Inflammatory macrophage treated with lipopolysaccharide for 4 hours (primary cell): ENCODE measurements at places on chromosomes 11 and 22.

- DNase-seq, result no peak
Measured at GRCh38 chr11:111063726-111064517, 181.6 kb upstream of the POU2AF2 start.

DNA sequence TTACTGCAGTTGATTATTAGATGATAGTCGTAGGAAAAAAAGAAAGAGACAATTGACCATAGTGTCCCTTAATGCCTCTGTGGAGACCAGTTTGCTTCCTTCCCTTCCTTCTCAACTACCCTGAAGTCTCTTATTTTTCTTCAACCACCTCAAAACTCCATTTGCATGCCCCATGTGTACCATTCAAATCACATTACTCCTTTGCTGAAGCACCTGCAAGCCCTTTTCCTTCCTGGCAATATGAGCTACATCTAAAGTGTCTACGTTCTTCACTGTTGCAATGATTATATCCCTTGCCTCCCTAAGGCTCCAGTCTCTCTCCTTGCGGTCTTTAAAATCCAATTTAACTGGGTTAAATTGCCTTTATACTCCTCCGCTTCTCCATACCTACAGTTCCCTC lies 867.4 kb upstream of the API5 start:
- DNase-seq, result no peak

- DNase-seq, result peak; percentile 32
Measured at GRCh38 chr11:17063171-17064002, 14.1 kb downstream of the RPS13 start.

- DNase-seq, result no peak
Measured at GRCh38 chr11:87589082-87589481, 551.3 kb downstream of the TMEM135 start.

- no peak for DNase-seq
Measured at GRCh38 chr11:19895776-19896175, 183.1 kb downstream of the NAV2 start.

DNA sequence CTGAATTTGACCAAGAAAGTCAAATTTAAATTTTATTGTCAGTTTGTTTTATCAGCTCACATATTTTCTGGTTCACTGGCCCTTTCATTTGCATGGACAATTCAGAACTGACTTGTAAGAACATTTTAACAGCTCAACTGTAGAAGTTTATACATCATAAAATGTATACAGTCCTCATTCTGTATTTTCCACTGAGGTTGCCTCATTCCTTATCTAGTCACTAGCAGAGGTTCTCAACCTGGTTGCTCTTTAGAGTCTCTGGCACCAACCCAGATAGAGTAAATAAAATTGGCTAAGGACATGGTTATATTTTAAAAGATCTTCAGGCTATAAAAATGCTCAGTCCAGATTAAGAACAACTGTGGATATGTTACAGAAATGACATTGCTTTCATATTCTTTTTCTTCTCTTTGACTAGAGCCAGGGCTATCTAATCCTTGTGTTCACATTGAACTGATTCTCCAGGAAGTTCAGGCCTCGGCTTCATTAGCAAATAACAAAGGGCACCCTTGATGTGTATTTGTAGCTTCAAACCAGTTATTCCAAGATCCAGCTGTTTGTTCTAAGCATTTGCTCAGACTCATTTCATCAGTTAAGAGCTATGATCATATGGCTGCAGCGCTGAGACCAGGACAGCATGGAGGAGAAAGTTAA lies 782.5 kb downstream of the ETS1 start:
- DNase-seq, result no peak

GRCh38 chr11:79336797-79337517 lies 103.9 kb downstream of the TENM4 start:
- no peak for DNase-seq

DNA sequence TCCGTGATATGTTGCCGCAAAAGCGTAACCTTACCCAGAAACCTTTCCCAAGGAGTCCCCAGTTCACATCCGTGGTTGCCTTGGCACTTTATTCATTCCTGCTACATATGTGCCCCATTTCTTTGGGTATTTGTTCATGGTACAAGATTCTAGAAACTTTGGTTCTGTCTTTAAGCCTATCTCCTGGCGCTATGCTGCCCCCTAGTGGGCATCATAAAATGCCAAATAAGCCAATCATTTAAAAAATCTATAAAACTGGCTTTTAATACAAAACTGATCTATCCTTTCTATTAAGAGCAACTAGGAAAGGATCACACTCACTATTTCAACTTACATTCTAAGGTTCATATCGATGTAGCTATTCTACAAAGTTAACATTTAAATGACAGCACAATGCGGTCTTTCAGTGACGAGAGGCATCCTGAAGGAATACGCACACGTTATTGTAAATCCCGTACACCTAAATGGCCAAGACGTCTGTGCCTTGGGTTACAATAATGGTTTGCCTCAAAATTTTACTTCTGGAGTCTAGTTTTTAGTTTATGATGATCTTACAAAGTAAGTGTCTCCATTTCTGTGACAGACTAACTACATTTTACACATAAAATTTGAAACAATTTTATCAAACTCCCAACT lies 16.2 kb downstream of the PIWIL3 start:
- peak; percentile 45 for DNase-seq

- no peak for DNase-seq
Measured at GRCh38 chr11:106031936-106032335, 9.9 kb upstream of the MSANTD4 start.

- peak; percentile 45 for DNase-seq
Measured at GRCh38 chr11:107898270-107898669, 30.0 kb upstream of the RAB39A start.

GRCh38 chr11:11011617-11012016 lies 153.8 kb upstream of the ZBED5 start:
- no peak for DNase-seq

DNA sequence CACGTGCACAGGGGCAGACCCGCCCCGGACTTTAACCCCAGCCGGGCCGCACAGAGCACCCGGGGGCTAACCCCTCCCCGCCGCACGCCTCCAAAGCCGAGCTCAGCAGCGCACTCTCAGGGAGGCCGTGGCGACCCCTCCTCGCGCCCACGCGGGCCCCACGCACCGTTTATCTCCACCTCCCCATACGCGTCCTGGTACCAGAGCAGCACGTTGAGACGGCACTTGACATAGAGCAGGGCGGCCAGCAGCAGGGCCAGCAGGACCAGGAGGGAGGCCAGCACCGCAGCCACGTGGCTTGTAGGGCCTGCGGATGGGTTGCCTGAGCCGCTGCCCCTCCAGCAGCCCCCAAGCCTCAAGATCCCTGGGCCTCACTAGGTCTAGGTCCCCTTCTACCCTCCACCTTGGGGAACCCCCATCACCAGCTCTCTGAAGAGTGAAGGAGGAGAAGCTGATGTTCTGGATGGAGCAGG lies 7.1 kb downstream of the SIGIRR start:
- no peak for DNase-seq

DNA sequence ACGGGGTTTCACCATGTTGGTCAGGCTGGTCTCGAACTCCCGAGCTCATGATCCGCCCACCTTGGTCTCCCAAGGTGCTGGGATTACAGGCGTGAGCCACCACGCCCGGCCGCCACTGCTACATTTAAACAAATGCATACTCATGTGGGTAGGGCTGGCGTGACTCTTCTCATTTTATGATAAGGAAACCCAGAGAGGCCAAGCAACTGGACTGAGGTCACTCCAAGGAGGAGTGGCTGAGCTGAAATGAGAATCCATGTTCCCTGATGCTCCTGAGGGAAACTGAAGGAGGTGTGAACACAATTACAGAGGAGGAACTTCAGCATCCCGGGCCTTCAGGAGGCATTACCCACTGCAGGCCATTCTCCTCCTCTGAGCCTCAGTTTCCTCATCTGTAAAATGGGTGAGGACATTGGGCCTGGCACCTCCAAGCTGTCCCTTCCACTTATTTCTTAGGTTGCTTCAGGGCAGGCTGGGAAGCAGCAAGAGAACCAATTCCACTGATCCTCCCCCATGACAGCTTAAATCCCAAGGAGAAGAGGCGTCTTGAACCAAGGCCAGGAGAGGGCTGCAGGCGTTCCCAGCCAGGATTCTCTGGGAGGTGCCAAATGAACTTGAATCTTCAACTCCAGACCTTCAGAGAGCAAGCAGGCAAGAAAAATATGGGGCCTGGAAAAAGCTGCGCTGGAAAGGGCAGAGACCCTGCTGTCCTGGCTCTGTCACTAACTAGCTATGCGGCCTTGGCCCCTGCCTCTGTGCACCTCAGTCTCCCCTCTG lies 2.9 kb downstream of the TST start:
- DNase-seq, result no peak

GRCh38 chr22:37400719-37401118 lies 26.6 kb downstream of the ELFN2 start:
- no peak for DNase-seq

GRCh38 chr11:38006466-38006865 lies 1408.4 kb upstream of the RAG2 start:
- DNase-seq, result no peak

DNA sequence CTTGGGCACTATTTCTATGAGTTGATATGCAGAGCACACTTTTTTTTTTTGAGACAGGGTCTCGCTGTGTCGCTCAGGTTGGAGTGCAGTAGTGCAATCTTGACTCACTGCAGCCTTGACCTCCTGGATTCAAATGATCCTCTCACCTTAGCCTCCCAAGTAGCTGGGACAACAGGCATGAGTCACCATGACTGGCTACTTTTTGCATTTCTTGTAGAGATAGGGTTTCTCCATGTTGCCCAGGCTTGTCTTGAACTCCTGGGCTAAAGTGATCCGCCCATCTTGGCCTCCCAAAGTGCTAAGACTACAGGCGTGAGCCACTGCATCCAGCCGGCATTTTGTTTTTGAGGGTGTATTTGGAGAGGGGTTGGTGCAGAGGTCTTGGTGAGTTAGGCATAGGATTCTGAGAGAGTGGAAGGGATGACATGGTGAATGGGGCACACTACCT lies 29.9 kb upstream of the MTCH2 start:
- no peak for DNase-seq

DNA sequence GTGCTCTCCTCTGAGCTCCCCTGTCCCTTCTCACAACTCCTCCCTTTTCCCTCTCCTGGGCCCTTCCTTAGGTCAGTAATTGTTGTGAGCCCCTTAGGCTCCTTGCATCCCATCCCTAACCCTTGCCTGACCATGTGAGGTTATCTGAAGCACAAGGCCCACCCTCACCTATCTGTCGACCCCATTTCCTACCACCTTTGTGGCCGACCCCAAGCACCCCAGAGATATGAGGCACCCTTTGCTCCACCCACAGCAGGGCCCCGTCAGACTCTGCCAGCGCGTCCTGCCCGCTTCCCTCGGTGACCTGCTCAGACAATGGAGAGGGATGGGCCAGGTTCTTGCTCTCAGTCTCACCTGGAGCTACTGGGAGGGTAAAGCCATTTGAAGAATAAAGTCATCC lies 1.3 kb downstream of the GNG3 start:
- DNase-seq, result no peak

GRCh38 chr22:46609724-46610201 lies 10.4 kb upstream of the GRAMD4 start:
- DNase-seq, result no peak

DNA sequence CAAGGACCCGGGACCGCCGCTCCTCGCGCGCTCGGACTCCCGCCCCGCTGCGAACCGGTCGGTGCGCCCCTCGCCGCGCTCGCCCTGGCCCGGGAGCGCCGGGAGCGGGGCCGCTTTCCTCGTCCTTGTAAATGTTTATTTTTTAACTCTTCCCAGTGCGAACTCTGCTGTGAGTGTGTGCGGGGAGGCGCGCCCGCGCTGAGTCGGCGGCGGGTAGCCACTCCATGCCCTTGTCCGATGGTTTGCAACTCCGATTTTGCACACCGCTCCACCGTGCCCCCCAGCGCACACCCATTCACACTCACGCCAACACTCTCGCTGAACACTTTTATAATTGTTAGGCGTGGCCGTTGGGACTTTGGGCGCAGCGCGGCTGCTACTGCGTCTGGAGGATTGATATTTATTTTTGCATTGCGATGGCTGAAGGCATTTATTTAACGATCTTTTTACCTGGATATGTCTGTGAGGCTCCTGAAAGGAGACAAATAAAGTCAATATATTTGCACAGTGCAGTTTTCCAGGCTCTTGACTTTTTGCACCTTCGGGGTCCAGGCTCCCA lies 1.0 kb downstream of the C11orf96 start:
- no peak for DNase-seq

DNA sequence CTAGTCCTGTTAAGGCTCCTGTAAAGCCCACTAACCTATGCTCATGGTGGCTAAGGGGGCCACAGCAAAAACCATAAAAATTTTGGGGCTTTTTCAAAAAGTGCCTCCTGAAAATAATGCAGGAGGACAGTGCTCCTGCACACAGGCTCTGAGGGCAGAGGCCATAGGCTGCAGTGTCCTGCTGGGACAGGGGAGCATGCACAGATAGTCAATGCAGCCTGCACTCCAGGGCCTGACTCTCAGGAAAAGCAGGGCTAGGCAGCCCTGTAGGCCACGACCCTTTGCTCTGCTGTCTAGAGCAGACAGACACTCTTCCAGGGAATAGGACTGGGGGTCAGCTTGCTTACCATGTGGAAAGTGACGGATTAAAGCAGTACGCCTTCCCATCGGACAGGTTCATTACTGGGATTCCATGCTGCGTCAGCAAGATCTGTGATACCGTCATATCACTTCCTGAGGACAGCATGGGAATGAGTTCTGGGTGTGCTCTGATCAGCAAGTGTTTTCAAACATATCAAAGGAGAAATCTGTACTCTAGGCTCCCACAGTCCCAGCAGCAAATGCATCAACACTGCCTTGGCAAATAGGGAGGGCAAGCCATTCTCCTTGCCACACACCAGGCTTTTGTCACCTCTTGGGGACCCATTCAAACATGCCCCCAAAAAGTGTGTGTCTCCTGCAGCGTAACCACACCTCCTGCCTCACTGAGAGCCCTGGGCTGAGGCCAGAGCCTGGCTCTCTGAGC lies 64.1 kb upstream of the CLTCL1 start:
- no peak for DNase-seq

DNA sequence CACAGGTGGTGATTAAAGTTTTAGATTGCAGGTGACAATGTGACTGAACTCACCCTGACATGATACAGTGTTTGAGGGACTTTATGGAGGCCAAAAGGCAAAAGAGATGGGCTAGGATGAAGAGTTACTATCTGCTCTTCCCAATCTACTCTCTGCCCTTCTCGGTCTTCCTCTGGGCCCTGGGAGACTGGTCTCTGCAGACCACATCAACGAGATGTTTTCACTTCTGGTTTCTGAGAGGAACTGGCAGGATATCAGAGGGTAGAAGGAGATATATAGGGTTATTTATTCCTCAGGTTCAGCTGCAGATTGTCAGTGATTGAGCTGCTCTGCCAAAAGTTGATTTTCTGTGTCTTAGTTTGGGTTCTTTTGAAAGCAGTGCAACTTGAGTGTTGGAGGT lies 32.4 kb upstream of the CD44 start:
- DNase-seq, result peak; percentile 64
